Activated CD8-positive, alpha-beta memory T cell treated with anti-CD3 and anti-CD28 coated beads, Interleukin-2, amount 10 ng/mL, durations not matched to agents 7 days and 5 days (primary cell): ENCODE measurements at places on chromosomes 7 and 10. TPM values are rescaled to one million over a fixed set of nuclear protein-coding genes. Genes with fewer than 3 reads are reported as not detected.

DNA sequence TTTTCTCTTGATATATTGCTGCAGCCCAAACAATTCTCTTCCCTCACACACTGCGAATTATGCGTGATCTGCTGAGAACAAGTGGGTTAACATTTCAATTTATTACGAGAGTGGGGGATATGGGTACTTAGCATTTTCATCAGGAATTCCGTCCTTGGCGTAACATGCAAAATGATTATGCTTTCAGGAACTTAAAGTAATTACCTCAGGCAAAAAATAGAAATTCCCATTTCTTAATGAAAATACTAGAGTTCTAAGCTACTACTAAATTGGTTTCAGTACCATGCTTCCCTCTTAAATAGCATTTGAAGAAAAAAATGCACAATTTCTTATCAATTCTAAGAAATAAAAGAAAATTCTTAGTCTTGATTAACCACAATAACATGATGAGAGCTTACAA is 213.5 kb downstream of the GPAM start:
- no peak for DNase-seq

DNA sequence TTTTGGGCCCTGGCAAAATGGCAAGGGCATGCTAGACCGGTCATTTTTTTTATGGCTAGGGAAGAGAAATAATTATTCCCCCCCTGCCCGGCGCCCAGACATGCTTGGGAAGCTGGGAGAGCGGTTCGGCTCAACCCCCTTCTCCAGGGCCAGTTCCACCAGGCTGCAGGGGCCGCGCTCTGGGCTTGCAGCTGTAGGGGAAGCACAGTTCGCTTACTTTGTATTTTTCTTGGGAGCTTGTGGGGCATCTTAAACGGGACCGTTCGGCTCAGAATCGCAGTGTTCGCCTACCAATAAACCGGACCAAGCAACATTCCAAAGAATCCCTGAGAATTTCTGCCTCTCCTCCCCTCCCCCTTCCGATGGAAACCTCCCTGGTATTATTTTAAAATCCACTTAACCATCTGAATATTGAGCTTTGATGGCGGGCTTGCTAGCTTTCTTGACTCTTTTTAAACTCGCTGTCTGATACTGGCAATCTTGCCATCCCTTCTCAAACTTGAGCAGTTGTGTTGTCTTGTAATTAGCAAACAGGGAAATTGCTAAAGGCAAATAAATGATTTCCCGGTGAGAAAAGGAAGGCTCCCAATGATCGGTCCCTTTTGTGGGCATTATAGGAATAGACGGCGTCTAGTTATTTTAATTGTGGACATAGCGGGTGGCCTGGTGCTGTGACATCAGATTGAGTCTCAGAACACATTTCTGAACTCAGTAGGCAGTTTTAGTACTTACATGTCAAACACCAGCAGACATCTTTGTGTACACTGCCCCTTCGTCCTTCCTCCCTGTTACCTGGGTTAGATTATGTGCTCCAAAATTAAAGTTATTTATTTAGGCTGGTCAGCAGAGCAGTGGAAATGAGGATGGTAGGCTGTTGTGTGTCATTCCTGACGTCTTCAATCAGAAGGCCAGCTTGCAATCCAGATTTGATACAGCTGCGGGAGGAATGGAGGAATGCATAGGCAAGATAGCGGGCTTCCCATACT is 3.4 kb downstream of the TCF7L2 start:
- DNase-seq = no peak

Gene LRRTM3
- not detected for total RNA-seq

GRCh38 chr7:79495544-79496272 is 42.2 kb upstream of the MAGI2 start:
- DNase-seq = no peak

Gene DPYSL4
- total RNA-seq = 2.6 TPM

Gene WNT8B
- total RNA-seq = 0.41 TPM

DNA sequence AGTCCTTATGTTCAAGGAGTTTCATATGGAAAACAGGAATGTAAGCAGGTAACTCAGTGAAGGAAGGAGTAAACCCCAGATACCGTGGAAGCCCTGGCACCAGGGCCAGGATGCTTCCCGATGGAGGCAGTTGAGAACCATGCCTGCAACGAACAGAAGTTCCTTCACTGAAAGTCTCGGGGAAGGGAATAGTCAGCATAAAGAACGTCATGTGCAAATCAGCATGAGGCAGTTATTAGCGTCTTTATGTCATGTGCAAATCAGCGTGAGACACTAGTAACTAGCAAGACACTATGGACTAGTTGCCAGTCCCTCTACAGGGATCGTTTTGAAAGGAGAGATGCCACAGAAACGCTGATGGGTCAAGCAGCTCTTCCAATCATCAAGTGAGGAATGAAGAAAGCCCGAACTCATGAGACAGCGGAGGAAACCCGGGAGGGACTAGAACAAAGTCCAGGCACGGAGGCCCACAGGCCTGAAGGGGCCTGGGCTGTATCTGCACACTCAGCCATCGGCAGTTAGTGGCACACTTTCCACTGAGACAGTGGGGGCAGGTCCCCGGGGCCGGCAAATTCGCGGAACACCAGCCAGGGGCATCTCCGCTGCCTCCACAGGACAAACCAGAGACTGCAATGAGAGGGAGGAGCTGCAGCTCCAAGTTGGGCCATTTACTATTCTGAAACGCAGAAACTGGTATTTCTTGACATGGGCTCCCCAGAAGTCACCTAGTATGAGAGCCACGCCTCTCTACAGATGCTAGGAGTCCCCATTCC is 109.6 kb downstream of the SFMBT2 start:
- DNase-seq = no peak

Gene PKD2L1
- total RNA-seq = not detected
